Fibroblast of the aortic adventitia (primary cell): ENCODE measurements at places on chromosomes 4 and X.

DNA sequence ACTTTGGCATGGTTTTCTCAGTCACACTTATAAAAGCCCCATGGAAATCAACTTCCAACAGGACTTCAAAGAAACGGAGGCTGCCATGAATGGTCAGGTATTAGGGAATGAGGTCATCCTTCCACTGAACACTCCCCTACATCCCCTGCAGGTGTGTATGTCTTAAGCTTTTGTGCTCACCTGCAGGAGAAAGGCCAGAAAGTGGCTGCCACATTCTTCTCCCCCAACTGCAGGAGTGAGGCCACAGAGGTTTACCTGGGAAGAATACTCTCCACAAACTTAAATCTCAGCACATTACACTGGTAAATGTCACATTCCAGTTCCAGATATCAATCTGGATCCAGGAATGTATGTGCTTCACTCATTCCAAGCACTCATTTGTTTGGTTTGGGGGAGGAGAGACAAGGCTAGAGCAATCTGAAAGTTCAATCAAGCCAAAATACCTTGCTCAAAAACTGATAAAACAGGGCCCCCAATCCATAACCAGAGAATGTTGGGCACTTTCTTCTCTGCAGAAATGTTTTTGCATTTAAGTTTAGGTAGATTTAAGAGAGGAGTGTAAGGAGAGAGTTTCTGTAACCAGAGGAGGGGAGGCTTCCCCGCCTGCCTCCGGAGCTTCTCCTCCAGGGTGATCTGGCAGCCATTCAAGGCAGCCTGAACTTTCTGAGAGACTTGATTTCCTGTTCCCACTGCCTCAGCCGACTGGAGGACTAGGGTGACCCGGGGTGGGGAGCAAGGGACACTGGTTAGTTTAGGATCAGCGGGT is 15.4 kb downstream of the FAM9C start:
- DNase-seq, result peak; percentile 39

GRCh38 chr4:151541389-151542071 is 132.6 kb downstream of the FHIP1A start:
- DNase-seq, result peak; percentile 79

DNA sequence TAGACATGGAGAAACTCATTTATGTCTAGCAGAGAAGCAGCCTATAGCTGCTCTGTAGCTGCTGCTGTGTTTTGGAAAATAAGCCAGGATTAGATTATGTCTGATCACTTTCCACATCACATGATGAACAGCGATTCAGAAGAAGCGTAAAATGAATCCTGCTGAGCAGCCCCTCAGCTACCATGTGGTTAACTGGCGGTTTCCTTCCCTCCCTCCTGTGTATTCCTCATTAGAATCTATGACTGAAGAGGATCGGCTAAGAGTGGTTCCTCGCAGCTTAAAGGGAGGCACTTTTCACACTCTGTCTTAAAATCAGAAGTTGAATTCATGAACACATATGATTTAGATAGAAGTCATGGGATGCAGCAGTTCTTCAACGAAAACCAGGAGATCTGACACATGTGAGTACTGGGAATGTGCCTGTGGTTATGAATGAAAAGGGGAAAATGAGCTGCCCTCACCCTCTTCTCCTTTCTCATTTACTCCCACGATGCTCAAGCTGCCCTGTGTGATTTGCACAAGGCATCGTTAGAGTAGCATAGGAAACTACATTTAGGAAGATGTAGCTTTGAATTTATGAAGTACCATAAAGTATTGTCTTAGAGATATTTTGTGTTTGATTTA is at the start of gene PPEF1:
Gene PPEF1 (plus strand): TSS at position 220 of the 624 bp plus-strand sequence. CDS start 136 bp downstream, at position 356.
- DNase-seq, result no peak

DNA sequence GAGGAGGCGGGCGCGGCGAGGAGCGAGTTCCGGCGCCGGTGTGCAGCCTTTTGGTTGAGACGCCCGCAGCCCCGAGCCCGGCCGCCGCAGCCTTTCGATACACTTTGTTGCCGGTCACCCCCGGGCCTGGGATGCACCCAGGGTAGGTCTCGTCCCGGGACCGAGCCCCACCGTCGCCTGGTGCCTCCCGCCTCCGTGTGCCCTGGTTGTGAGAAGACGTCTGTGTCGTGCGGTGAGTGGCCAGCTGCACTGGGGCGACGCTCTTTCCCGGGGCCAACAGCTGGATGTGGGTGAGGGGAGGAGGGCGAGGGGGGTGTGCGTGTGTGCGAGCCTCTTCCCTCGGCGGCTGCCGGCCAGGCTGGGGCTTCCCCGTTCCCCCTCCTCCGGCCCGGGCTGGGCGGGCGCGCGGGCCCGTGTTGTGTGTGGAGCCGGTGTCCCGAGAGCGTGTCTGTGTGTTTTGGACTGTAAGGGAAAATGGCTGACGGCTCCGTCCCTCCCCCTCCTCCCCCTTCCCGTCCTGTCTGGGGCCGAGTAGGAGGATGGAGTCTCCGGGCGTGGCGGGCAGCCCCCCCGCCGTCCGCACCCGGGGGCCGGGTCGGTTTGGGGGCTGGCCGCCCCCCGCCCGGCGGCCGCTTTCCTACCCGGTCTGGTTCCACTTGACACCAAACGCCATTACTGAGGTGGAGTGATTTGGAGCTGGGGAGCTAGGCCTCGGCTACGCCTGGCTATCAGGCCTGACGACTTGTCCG is 807 bp downstream of the USP9X start:
- peak; percentile 37 for DNase-seq

GRCh38 chrX:119999087-119999634 is 55.6 kb upstream of the NKAP start:
- DNase-seq, result no peak

- peak; percentile 87 for DNase-seq
Measured at GRCh38 chrX:47218280-47218919, at the start of gene CDK16. CDK16 (plus strand) TSS chrX:47218681; CDS start chrX:47223558, 4,877 bp downstream.

- DNase-seq, result no peak
Measured at GRCh38 chr4:53021754-53022512, 159.8 kb downstream of the RASL11B start.

DNA sequence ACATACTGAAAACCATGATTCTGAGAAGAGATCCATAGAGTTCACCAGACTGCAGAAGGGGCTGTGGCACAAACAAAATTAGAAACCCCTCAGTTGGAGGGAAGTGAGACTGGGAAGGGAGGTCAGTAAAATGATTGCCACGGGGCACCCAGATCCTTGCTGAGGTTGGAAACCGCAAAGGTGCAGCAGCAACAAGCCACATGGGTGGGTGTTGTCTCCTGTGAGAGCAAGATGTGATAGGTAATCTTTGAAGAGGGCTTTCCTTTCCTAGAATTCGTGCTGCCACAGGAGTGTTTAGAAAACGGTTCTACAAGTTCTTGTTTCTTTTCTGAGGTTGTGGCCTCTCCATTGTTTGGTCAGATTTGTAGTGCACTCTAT is 85.5 kb downstream of the NFKB1 start:
- no peak for DNase-seq

DNA sequence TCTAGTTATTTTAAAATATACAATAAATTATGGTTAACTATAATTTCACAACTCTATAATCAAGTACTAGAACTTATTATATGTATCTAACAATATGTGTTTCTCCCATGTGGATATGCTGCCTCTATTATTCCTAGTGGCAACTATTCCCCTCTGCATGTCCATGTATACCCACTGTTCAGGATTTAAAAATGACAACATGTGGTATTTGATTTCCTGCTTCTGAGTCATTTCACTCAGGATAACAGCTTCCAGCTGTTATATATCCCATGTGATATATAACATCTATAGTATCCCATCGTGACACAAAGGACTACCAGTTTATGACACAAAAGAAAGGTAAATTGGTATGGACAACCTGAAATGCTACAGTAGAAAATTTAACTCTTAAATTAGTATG is 167.4 kb upstream of the TACR3 start:
- no peak for DNase-seq

GRCh38 chrX:34528081-34528480 is 129.0 kb downstream of the TMEM47 start:
- DNase-seq, result no peak

DNA sequence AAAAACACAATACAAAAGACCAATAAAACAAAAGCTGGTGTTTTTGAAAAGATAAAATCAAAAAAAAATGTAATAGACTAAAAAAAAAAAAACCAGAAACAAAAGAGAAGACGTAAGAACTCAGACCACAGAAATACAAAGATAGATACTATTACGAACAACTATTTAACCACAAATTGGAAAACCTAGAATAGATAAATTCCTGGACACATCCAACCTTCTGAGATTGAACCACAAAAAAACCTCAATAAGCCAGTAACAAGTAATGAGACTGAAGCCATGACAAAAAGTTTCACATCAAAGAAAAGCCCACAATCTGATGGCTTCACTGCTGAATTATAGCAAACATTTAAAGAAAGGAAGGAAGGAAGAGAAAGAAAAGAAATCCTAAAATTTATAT is 16.2 kb downstream of the RCHY1 start:
- no peak for DNase-seq
